ENCODE measurements at places on chromosomes 11 and 22.

DNA sequence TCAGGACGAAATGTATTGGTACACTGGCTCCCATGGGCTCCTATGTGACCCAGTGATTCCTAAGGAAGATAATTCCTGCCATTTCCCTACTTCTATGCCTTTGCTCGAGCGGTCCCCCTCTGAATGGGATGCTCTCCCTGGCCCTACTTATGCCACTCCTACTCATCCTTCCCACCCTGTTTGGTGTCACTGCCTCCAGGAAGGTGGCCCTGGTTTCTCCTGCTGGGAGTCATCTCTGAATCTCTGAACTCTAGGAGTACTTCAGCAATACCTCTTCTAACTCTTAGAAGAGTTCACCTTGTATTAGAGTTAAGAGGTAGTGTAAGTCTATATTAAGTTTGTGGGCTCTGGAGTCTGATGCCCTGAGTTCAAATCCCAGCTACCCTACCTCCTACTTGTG, 35.5 kb upstream of the LRRC55 start:
- no peak for DNase-seq

GRCh38 chr22:44738347-44738715, 14.0 kb upstream of the ARHGAP8 start:
- DNase-seq = no peak

GRCh38 chr11:108915666-108916065, 250.8 kb downstream of the DDX10 start:
- DNase-seq = no peak

- DNase-seq = no peak
Observed at GRCh38 chr11:44622721-44623258, 57.3 kb downstream of the CD82 start.

DNA sequence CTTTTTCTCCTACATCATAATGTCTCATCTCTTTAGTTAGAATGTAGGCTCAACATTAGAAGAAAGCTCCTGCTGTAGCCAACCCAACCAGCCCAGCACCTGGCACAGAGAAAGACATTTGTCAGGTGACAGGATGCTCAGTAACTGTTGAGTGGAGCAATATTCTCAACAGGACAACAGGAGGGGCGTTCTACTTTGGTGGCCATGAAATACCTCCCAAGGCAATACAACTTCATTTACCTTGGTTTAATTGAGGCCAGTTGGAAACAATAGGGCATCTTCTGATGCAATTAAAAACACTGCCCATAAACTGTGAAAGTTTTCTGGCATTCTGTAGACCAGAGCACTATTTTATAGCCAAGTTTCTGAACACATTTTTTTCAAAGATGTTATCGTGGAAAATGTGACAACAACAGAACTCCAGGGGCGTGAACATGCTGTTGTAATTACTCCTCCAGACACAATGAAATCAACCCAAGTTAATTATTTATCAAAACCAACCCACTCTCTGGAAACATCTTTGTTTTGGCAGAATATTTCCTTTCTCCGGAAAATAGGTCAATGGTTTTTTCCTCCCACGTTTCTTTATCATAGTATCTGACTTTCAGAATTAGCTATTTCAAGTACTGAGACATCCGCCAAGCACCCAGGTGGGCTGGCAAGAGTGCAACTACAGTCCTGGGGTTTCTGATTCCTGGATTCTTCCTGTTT, 538.1 kb downstream of the SOX6 start:
- no peak for DNase-seq

DNA sequence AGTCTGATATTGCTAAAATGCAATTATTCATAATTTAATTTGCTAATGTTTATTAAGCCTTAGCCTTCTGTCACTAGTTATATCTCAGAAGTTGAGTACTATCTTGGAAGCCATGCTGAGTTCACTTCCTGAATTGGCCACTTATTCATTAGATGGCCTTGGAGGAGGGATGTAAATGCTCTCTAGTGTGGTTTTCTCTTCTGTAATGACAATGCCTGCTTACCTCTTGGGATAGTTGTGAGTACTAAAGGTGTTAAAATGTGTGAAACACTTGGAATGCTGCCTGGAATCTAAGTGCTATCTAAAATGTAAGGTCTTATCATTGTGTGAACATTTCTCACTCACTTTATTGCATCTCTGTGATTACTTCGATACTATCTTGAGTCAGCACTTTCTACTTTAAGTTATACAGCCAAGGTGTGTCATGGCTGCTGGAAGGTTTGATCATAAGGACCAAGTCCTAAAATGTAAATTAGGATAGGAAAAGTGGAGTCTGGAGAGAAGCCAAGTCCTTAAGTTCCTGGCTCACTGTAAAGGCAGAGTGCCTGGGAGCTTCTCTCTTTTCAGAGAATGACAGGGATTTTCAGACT, 12.4 kb downstream of the GLYATL2 start:
- DNase-seq = no peak

DNA sequence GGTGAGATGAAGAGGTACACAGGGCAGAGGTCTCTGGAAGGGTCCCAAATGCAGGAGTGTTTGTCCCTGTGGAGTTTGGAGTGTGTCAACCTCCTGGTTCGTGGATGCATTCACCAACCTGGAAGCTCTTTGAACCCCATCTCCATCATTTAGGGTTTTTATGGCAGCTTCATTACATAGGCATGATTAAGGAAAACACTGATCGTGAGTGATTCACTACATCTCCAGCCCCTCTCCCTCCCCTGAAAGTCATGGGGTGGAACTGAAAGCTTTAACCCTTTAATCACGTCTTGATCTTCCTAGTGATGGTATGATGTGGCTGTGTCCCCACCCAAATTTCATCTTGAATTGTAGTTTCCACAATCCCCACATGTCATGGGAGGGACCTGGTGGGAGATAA, 19.8 kb upstream of the INCENP start:
- no peak for DNase-seq

GRCh38 chr22:36541831-36542411, 13.0 kb upstream of the EIF3D start:
- no peak for DNase-seq

DNA sequence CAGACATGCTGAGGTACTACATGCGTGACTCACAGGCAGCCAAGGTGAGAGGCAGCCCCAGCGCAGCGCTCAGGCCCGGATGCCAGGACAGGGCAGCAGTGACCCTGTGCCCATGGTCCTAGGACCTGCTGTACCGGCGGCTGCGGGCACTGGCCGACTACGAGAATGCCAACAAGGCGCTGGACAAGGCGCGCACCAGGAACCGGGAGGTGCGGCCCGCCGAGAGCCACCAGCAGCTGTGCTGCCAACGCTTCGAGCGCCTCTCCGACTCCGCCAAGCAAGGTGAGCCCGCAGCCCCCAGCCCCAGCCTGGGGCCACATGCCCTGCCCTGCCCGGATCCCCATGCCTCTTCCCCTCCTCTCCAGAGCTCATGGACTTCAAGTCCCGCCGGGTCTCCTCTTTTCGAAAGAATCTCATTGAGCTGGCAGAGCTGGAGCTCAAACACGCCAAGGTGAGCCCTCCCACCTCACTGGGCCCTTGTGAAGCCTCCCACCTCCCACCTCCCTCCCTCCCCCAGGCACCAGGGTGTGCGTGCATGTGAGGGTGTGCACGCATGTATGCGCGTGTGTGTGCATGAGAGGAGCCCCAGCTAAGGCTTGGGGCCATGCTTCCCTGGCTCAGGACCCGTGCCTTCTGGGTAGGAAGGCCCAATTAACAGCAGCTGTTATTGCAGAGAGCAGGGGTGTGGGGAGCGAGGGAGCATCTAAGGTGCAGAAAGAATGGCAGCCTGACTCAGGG, 5.3 kb downstream of the CFL1 start:
- no peak for DNase-seq

DNA sequence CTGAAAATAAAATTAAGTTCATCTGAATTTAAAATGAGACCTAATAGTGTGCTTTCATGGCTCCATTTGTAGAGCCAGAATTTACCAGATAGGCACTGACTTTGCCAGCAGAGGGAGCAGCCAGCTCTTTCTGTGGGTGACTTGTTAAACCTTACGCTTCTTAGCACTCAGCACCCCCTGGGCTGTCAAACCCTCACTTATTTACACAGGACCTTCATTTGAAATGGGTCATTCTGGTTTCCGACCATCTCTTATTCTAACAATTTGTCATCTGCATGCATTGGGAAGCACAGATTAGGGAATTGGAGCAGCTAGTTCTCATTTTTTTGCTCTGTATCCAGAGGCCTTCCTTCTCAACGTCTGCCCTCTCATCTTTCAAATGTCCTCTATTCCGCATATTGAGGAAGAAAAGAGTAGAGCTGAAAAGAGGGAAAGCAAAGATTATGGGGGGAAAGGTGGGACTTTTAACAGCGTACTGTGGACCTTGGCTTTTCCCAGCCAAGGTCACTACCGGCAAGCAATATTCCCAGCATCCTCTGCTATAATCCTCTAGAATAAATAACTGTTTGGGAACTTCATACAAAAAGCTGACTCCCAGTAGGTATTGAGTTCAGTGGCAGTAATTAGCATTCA, 3.1 kb downstream of the ASRGL1 start:
- DNase-seq = no peak

DNA sequence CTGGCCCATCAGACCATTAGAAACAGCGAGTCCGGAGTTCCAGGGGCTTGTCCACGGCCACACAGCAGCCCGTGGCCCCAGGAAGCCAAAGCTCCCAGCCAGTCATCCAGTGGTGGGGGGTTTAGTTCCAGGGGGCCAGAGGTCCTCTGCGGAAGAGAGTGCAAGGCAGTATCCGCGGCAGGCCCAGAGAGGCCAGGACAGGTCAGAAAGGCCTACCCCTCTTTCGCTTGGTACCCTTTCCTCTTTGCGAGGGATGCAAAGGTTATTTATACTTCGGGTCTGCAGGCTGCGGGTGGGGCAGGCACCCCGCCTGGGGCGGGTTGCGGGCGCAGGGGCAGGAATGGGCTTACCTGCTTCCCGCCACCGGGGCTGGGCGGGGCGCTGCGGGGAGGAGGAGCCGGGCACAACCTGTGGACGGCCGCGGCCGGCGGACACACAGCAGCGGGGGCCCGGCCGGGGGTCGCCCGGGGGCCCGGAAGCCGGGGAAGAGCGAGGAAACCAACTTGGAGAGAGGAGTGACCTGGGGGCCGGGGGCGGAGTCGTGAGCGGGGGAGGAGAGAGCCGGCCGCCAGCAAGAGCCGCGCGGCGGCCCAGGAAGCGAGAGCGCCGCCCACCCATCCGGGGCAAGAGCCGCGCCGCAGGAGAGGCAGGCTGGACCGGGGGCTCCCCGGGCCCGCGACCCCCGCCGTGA, at the start of gene SH3BP1:
TSS of gene SH3BP1 (plus strand) at position 600 of the 691 bp plus-strand sequence. CDS start 119 bp downstream, outside the sequence.
- DNase-seq = peak; percentile 55

GRCh38 chr11:26571861-26572654, at the start of gene MUC15:
MUC15 (minus strand) TSS chr11:26572263; CDS start chr11:26567094, 5,169 bp downstream.
- no peak for DNase-seq

DNA sequence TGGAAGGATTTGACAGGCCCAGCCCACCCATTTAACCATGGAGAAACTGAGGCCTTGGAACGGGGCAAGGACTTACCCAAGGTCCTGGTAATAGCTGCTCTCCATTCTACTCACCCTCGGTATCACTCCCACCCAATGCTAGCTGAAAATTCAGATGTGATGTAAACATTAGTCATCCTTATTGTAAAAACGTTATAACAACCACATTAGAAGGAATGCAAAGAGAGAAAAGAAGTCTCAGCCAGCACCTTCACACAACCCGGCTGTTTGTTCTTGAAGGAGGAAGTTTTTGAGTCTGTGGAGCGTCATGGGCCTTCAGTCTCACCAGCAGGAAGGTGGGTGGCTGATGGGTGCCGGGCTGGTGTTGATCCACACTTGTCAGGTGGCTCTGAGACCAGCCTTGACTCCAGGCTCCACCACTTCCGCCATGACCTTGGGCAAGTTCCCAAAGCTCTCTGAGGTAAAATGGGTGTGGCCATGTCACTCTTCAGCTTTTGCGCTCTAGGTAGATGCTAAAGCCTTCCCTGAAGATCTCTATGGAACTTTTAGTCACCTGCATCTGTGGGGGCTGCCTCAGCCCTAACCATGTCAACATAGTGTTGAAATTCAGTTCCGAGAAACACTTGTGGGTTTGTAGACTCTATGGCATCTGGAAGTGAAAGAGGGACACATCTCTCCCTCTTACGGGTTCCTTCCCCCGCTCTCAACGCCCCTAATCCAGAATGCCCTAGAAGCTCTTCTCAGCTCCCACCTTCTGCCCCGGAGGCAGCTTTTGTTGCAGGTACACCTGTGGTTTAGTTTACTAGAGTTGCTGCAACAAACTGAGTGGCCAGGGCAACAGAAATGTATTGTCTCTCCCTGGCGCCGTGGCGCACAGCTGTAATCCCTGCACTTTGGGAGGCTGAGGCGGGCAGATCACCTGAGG, 14.8 kb downstream of the CD6 start:
- peak; percentile 87 for DNase-seq

DNA sequence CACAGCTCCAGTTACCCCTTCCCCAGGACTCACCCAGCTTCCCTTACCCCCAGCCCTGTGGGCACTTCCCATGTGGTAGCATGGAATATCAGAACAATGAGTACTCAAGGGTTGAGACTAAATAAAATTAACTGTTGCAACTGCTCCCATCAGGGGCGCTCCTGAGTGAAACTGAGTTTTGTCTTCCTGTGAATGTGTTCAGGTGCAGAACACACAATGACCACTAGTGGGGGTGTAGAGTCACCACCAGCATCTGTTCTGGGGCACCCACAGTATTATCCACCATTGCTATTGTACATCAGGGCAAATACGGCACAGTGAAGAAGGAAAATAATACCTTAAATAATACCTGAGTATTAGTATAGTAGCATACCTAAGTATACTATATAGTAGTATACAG, 689.7 kb downstream of the TBC1D22A start:
- DNase-seq = no peak

- DNase-seq = no peak
Observed at GRCh38 chr11:85279267-85279666, 347.9 kb downstream of the DLG2 start.

GRCh38 chr11:68461575-68461917, 994 bp downstream of the PPP6R3 start:
- no peak for DNase-seq

GRCh38 chr22:31425331-31426050, 26.1 kb downstream of the DRG1 start:
- no peak for DNase-seq

- no peak for DNase-seq
Observed at GRCh38 chr11:64586366-64586765, 4.7 kb upstream of the SLC22A12 start.

DNA sequence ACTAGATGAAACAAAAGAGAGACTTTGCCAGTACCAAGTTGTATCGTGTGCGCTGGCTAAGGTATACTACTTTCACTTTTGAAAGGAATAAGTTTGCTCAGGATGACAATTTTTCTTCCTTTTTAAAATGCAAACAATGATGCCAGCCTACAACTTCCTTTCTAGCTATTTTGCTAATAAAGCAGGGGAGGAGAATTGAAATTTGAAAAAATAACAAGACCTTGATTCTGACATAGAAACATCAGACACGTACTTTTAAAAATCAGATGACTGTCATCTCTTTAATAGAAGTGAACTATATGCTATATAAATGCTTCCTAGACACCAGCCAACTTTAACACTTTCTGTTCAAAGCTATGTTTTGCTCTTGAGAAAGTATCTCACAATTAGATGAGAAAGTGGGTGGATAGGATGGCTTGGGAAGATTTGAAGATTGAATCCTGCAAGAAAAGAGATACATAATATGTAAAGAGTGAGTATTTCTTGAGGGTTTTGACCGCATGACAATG, 41.7 kb upstream of the BLID start:
- DNase-seq = no peak
